ENCODE measurements at places on chromosomes 7 and 10. TPM values are rescaled to one million over a fixed set of nuclear protein-coding genes. Genes with fewer than 3 reads are reported as not detected.
A peak's percentile ranks its signal among the peaks of the same experiment; 100 is the strongest.

DNA sequence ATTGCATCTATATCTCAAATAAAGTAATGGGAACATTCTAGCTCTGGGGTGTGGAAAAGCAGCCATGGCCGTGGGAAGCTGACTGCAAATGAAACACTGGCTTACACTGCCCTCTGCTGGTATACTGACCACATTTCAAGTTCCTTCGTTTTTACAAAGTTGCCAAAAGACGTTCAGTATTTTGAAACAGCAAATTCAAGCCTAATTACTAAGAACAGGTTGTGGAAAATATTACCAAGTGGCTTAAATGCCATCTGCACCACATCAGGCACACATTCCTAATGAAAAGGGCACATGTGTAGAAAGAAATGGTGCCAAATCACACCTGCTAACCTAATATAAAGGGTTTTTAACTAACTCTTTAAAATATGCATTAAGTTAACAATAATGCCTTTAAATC lies 83.9 kb downstream of the JAZF1 start:
- DNase-seq, result peak; percentile 68

GRCh38 chr7:38574086-38574485 lies 57.1 kb downstream of the AMPH start:
- no peak for DNase-seq

DNA sequence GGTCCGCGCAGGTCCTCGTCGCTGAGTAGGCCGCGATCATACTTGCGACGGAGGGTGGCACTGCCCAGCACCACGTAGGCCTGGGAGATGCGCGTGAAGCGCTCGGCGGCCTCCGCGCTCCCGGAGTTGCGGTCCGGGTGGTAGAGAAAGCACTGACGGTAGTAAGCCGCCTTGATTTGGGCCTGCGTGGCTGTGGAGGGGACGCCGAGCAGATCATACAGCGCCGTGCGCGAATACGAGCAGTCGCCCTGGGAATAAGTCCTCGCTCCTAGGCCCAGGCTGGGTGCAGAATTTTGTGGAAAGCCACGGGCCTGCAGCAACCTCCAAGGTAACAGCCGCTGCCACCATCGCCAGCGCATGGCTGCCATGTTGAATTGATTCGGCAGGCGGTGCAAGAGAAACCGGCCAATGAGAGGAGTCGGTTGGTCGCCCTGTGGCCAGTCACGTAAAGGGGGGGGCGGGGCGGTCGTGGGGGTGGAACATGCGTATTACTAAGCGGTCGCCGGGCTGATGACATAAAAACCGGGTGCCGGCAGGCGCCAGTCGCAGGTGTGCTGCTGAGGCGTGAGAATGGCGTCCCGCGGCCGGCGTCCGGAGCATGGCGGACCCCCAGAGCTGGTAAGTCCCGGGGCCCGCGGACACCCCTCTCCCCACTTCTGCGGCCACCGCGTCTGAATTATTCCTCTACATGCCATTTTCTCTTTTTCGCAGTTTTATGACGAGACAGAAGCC lies at the start of the genes BUD23 and DNAJC30:
TSS of gene BUD23 (plus strand) at position 542 of the 732 bp plus-strand sequence. CDS start at position 571, 29 bp downstream.
TSS of gene DNAJC30 (minus strand) at position 398 of the 732 bp plus-strand sequence. CDS start at position 368, 30 bp downstream.
- DNase-seq, result peak; percentile 98

The ALOX5 gene
- total RNA-seq, result not detected

The C10orf67 gene
- not detected for total RNA-seq

- no peak for DNase-seq
Observed at GRCh38 chr7:28006491-28006890, 174.1 kb downstream of the JAZF1 start.

DNA sequence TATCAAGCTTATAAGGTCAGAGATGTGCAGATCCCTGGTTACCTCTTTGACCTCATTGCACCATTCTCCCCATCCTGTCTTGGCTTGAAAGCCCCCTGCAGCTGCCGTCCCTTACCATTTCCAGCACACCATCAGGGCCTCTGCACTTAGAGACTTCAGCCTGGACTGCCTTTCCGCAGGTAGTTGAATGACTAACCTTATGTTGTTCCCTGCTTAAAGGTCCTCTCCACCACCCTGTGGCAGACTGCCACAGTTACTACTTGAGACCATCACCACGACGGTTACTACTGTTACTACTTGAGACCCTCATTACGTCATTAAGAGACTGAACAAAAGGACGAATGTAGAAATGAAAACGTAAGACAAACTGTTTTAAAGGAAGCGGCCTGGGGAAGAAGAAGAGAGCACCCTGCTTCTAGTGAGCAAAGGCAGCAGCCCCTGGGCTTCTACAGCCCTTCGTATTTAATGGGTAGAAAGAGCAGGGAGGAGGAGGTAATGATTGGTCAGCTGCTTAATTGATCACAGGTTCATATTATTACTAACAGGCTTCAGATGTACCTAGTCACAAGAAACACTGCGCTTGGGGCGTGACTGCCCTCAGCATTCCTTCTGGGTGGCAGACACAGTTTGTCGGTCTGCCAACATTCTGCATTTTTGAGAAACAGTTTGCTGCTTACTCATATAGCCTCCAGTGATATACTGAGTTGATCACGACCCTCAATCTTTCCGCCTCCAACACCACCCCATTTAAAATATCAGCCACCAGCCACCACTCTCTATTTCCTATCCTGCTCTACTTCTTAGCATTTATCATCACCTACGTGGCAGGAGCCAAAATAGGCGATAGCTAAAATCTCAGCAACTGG lies 74.1 kb upstream of the PARD3 start:
- DNase-seq, result no peak

The CALN1 gene
- 0.89 TPM for total RNA-seq

GRCh38 chr7:50321487-50322067 lies 17.1 kb downstream of the IKZF1 start:
- DNase-seq, result no peak

DNA sequence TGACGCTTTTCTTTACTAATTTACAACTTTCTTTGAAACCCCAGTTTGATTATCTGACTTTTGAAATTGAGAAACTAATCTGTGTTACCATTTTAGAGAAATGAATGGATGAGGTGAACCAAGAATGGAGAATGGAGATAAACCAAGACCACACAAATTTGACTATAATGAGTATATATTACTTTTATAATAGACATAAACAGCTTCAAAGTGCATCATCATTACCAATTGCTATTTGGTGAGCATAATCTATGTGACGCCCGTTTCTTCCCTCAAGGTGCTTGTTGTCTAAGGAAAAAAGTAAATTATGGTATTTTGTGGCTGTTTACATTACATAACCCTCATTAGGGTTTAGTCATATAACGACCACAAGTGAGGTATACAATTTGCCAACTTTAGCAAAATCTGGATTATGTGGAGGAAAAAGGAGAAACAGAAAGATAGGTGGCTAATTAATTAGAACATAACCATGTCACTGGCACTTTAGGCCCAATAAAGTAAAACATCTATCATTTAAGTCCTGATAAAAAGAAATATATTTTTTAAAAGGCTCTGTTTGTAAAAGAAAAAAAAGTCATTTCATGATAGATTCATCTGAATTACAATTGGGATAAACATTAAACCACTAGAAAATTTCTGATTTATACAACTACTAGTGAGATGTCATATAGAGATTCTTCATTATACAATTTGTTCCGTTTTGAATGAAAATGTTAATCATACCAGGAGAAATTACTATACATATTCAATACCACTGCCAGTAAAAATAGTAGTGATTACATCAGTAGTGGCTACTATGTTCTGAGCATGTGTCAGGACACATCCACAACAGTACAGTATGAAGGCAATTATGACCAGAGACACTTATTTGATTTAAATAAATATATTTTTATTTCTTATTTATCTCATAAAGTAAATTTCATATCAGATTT lies 118.2 kb upstream of the FAM133B start:
- no peak for DNase-seq

DNA sequence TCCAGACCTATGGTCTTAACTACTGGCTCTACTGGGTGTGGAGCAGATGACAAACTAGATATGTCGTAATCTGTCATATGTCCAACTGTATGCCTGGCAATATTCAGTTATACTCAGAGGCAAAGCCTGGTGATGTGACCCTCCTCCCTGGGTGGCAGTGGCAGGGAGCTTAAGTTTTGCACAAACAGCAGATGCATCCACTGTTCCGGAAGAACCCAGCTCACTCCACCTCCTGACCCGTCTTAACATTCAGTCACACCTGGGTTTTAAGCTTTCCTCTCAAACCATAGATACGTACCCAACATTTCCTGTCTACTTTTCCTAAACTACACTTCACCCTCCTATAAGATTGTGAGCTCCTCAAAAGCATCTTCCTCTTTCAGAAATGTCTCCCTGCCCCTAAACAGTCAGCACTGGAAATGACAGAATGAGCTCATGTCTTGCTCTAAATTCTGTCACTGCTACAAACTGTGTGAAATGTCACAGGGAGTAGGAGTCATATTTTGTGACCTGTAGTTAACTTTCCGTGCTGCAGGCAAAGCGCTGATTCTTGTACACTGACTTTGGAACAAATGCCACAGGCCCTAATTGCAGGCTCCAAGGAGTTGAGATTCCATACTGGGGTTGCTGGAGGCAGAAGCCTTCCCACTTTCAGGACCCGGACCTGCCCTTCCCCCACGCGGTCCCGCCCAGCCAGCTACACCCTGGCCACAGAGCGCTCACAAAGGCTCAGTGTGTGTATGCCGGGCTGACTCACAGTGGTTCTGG lies 23.9 kb downstream of the SCD start:
- DNase-seq, result no peak

- DNase-seq, result no peak
Observed at GRCh38 chr7:107953924-107954303, 49.0 kb downstream of the LAMB1 start.

DNA sequence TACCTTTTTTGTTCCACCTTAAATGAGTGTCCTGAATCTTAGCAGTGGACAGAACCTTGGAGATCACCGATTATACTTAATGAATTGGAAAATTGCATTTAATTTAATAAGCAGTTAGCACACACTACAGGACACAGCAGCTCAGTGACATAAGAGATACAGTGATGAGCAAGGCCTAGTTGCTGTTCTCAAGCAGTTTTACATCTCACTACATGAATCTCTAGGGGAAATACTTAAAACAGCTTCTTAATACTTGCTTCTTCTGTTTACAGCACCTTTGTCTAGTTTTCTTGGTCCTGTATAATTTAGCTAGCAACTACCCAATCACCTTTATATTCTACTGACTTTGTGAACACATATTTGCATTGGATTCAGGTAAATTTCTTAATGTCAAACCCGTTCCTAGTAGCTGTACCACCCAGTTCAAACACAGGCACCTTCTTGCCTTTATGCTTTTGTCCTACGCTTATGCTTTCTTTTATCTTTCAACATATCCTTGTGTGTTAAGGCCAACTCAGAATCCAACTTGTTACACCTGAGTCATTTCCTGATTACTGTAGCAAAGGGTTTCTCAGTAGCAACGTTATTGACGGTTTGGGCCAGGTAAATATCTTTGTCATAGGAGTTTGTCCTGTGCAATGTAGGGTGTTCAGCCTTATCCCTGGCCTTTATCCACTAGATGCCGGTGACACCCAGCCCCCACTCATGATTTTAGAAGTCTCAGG lies 1.8 kb downstream of the STAM start:
- peak; percentile 65 for DNase-seq

GRCh38 chr10:109022417-109023049 lies 900.8 kb downstream of the XPNPEP1 start:
- DNase-seq, result no peak

DNA sequence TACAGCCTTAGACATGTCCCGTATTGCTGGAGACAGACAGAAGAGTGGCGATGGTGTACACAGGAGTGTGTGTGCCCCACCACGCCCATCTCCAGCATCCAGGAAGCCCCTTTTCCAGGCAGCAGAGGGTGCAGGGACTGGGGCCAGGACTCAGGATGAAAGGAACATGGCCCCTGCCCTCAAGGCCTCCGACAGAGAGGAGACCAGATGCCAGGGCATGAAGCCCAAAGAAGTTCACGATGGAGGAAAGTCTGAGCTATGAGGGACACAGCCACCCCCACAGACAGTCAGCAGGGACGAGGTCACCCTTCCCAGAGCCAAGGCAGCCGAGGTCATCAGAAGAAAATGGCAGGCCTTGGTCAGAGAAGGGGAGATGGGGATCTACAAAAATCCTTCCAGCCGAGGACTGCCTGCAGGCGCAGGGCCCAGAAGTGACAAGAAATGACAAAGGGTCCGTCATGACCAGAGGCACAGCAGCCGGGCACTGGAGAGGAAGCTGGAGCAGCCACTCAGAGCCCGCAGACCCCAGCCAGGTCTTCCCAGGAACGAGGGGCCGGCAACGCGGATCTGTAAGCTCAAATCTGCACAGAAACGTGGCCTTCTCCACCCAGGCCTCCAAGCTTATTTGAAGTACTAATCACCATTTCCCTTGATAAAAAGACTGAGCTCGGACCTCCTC lies 78.7 kb upstream of the PPP2R2D start:
- DNase-seq, result no peak

DNA sequence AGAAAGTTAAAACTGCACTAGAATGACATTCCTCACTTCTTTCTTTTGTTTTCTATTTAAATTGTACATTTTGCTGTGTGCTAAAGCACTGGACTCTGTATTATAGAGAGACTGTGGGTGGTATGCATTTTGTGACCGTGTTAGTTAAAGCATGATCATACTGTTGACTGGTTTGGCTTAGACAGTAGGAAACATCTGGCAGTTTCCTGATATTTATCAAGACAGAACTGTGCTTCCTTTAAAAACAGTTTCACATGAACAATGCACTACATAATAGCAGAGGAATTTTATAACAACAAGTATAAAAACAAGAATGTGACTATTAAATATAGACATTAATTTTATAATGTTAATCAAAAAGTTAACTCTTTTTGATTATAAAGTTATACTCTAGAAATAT lies 23.1 kb downstream of the GNG11 start:
- peak; percentile 95 for DNase-seq

DNA sequence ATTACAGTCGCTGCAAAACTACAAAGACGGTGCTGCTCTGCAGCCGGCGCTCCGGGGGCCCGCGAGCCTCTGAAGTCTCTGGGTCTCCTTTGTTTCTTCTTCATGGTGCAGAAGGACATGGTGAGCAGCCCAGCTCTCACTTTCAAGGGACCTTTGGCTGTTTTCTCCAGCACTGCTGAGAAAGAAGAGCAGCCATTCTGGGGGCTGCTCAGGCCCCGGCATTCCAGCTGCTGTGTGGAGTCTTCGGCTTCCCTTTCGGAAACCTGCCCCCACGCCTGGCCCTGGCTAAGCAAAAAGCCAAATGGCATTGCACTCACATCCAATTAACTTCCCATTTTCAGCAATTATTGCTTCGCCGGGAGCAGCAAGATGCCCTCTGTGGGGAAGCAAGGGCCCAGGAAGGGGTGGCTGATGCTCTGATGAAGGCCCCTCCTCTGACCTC lies 555.7 kb downstream of the PTPRN2 start:
- DNase-seq, result no peak

DNA sequence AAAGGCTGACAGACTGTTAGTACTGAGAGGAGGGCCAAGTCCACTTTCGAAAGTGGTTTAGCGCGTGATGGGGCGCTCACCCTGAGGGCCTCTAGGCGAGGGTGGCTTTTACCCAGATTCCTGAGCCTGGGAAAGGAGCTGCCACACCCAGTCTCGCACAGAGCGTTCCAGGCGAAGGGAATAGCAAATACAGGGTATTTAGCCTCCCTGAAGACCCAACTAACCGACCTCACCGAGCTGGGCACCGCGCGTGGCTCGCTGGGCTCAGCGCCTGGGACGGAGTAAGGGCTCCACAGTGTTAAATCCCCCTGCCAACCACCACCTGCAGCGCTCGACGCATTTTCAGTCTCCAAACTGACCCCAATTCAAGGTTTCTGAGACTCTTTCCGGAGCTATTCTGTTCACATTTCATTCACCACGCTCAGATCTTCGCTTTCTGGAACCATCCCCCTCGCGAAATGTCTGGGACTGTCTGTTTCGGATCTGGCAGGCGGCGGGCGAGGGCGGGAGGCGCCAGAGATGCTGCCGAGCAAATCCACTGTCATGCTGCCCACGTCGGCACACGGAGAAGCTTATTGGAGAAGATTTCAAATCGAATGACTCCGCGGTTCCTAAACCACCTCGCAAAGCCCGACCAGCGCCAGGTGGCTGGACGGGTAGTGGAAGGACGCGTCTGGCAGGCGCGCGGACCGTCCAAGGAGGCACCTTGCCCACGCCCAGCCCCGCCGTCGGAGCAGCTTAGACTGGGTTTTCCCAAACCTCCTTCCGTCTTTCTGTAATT lies 1.4 kb upstream of the OSBPL3 start:
- peak; percentile 69 for DNase-seq

All from dermis microvascular lymphatic vessel endothelial cell (primary cell).